ENCODE measurements at places on chromosomes 7 and 10.

DNA sequence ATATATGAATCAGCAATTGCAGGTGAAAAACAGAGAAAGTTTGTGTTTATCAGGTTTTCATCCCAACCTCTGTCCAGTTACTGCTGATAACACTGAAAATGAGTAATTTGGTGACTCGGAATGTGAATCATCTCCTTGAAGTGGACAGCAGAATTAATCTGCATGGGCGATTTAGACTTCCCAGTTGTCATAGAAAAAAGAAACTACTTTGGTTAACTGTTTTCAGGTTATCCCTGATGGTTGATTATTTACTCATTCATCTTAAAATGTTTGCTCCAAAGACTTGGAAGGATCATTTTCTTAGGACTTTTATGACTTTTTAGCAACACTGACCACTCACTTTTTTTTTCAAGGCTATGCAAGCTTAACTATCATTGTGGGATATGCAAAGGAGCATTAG, 504.1 kb upstream of the ANKRD30A start:
- no peak for DNase-seq

- DNase-seq: no peak
These were observed 64.9 kb upstream of the PITRM1 start for GRCh38 chr10:3237530-3237929.

- DNase-seq: no peak
These were observed 343.6 kb upstream of the AUTS2 start for GRCh38 chr7:69254643-69255042.

GRCh38 chr10:71355886-71356285, 36.8 kb downstream of the SLC29A3 start:
- no peak for DNase-seq

GRCh38 chr7:112537822-112538387, 57.1 kb downstream of the LSMEM1 start:
- DNase-seq: no peak

GRCh38 chr10:72328045-72328828, 26.5 kb downstream of the DNAJB12 start:
- DNase-seq: no peak

GRCh38 chr7:50834031-50834535, 51.4 kb upstream of the GRB10 start:
- no peak for DNase-seq

- DNase-seq: no peak
These were observed 91.0 kb downstream of the ANKIB1 start for GRCh38 chr7:92336662-92337340.

GRCh38 chr10:58976254-58976653, 200.2 kb upstream of the PHYHIPL start:
- DNase-seq: no peak

GRCh38 chr10:123848564-123849457, 42.8 kb downstream of the CPXM2 start:
- no peak for DNase-seq

DNA sequence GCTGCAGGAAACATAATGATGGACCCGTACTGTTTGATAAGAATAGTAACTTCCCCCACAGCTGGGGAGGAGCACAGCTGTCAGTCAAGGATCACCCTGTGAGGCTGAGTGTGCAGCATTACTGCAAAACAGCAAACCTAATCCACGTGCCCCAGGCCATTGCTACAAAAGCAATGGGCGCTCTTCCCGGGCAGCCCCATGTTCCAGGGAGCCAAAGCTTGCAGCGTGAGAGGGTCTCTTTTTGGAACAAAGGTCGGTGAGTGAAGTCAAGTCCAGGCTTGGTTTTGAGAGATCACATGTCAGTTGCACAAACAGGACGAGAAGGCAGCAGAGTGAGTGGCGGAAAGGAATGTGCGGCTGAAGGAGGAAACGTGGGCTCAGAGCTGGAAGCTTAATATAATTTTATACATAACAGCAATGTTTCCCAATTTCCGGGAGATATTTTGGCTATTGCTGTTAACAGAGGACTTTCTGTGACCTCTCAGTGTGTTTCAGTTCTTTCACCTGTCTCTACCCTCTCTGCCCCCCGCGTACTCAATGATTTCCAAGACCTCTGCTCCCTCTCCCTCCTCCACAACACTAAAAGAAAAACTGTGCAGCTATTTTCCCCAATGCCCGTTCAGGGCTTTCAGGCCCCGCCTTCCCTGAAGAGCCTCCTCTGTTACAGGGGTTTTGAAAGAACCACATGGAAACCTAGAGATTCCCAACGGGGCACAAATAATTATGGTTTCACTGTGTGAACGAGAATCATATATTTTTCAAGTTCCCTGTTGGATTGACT, 128.9 kb downstream of the MTPAP start:
- no peak for DNase-seq

- no peak for DNase-seq
These were observed 46.7 kb upstream of the TEX47 start for GRCh38 chr7:88842201-88842600.

- DNase-seq: no peak
These were observed 554.2 kb downstream of the DNAJB6 start for GRCh38 chr7:157890921-157891401.

- no peak for DNase-seq
These were observed 12.4 kb upstream of the GSTK1 start for GRCh38 chr7:143250822-143251221.

GRCh38 chr7:93883917-93884345, 6.6 kb downstream of the TFPI2 start:
- DNase-seq: no peak

GRCh38 chr10:99579971-99580370, 40.3 kb downstream of the SLC25A28 start:
- no peak for DNase-seq

GRCh38 chr7:29096446-29096730, 49.9 kb downstream of the CPVL start:
- DNase-seq: no peak

GRCh38 chr10:33155720-33156638, 178.5 kb downstream of the NRP1 start:
- DNase-seq: no peak

- no peak for DNase-seq
These were observed 40.4 kb downstream of the PDIA4 start for GRCh38 chr7:148987751-148988512.
